NCI-H748 treated with DMSO at 0.1 percent for 48 hours (cell line): ENCODE measurements at places on chromosomes 1 and 21.

DNA sequence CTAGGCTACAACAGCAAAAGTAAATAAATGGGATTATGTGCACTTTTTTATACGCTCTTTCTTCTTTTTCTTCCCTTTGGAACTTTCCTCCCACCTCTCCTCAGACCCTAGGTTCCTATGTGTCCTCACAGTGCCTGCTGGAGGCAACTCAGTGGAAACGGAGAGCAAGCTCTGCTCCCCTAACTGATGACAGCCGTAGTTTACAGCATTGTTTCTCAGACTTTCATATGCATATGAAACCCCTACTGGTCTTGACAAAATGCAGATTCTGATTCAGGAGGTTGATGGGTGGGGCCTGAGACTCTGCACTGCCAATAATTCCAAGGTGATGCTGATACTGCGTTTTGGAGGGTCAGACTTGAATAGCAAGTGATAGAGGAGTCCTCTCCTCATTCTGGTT lies 34.3 kb upstream of the HMCN1 start:
- no peak for DNase-seq

- no peak for DNase-seq
Measured at GRCh38 chr1:81506699-81507098, 294.0 kb upstream of the ADGRL2 start.

DNA sequence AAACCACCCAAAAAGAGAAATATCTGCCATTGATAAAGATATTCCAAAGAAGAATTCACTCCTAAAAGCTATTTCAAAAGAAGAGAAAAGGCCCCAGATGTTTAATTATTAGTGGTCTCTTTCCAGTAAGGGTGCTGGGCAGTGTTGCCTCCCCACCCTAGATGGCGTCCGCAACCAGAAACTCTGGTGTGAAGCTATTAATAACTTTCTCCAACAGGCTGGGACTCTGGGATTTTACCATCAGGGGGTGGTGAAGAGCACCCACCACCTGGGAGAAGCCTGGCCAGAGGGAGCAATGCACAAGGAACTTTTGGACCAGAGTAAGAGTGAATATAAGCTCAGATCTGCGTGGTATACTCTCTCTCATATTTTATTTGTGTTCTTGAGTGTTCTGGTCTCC lies 115.4 kb upstream of the TIAM1 start:
- no peak for DNase-seq

DNA sequence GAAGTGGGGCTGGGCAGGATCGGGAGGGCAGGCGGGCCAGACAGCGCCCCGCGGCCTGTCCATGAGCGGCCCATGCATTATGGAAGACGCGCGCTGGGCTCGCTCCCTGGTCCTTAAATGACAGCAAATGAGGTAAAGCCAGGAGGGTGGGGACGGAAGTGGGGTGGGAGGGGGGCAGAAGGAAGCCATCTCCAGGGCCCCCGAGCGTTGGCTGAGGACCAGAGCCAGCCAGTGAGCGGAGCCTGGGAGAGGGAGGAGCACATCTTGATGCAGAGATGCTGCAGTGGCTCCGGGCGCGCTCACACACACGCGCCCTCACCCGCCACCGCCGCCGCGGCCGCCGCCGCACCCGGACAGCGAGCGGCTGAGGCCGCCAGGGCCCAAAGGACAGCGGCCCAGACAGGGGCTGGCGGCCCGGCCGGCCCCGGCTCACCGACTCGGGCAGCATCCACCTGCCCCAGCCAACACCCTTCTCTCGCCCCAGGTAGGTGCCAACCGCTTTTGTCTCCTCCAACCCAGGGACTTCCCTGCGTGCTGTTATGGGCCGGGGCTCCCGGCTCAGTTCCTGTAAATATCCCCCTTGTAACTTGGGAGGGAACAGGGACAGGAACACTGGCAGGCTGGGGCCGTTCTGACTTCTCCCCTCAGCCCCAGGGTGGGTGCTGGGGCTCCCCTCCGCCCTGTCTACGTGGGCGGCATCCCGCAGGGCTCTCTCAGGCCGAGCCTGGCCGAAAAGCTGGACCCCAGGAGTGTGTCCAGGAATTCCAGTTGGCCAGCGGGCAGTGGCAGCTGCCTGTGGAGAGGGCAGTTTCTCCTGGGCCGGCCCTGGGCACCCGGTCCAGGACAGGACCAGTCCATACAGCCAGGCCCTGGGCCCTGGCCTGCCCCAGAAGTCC lies at the start of gene CNTN2:
Gene CNTN2 (plus strand): TSS at position 302 of the 896 bp plus-strand sequence. CDS start 9,974 bp downstream, outside the sequence.
- peak; percentile 36 for DNase-seq

GRCh38 chr1:228218513-228219244 lies 10.8 kb downstream of the OBSCN start:
- DNase-seq = no peak

GRCh38 chr1:6889875-6890480 lies 104.7 kb downstream of the CAMTA1 start:
- DNase-seq = no peak

GRCh38 chr1:186904361-186904760 lies 75.6 kb downstream of the PLA2G4A start:
- DNase-seq = no peak

DNA sequence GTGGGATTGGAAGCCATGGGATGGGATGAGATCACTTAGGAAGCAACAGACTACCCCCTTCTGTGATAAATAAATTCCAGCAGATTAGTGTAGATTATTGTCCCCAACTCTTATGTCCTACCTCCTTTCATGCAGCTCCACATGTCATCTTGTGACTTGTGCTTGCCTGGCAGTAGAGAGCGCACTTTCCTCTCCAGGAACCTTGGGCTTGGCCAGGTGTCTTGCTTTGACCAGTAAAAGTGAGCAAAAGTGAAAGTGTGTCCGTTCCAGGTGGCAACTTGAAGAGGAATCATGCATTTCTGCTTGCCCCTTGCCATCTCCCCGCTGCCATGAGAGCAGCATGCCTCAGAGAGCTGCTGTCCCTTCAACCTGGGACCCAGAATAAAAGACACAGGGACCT lies 122.9 kb upstream of the ERG start:
- DNase-seq = no peak

- no peak for DNase-seq
Measured at GRCh38 chr1:85427331-85427730, 37.6 kb downstream of the DDAH1 start.

GRCh38 chr1:47727051-47727696 lies 270.0 kb downstream of the TRABD2B start:
- DNase-seq = no peak

DNA sequence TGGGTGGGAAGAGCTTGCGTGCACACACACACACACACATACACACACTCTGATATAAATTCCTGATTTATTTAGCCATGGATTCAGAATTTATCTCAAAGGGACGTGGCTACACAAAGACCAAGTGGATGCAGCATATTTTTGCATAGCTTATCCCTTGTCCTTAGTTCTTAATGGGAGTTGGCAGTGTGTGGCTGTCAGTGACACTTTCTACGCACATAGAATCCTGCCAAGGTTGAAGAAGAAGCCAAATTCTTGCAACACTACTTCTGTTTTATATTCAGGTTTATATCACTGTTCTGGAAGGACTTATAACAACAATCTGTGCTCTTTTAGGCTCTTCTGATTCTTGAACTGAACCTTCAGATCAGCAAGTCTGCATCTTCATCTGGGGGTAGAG lies 292.7 kb downstream of the CAMTA1 start:
- no peak for DNase-seq

- no peak for DNase-seq
Measured at GRCh38 chr1:24027838-24028468, 47.8 kb upstream of the SRSF10 start.

DNA sequence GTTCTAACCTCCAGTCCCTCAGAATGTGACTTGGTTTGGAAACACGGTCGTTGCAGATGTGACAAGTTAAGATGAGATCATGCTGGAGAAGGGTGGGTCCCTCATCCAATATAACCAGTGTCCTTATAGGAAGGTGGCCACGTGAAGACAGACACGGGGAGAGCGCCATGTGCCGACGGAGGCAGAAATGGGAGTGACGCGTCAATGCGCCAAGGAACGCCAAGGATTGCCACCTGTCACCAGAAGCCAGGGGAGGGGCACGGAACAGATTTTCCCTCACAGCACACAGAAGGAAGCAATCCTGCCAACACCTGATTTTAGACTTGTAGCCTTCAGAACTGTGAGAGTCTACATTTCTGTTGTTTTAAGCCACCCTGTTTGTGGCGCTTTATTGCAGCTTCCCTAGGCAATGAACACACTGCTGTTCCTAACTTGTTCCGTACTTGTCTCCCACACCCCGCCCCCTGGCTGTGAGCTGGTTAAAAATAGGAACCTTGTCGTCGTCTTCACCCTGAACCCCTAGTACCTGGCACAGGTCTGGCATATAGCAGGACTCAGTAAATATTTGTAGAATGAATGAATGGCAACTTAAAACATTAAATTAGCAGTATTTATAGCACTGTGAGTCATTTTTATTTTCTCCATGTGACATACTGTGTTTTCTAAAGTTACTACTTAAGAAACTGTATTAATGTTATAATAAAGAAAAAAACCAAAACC lies 14.2 kb downstream of the RIMS3 start:
- DNase-seq = no peak

- DNase-seq = no peak
Measured at GRCh38 chr1:226948051-226948450, 8.0 kb downstream of the COQ8A start.

DNA sequence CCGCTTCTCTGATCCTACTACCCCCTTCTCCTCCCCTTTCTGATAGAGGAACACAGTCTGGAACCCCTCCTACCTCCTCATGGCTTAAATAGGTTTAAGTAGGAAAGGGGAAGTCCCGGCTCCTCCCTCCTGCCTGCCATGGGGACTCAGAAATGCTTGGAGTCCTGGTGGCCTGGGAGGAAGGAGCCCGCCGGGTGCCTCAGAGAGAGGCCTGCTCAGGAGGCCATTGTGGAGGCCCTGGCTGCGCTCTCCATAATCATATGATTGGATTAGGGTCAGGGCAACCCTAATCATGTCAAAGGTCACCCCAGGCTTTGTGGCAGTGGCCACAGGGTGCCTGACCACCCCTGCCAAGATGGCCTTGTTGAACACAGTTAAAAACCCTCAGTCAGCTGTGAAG lies 29.0 kb downstream of the WNT3A start:
- DNase-seq = no peak

- no peak for DNase-seq
Measured at GRCh38 chr1:110585481-110585880, 20.7 kb downstream of the KCNA2 start.

- no peak for DNase-seq
Measured at GRCh38 chr1:85611856-85612255, 31.3 kb downstream of the CCN1 start.

- peak; percentile 24 for DNase-seq
Measured at GRCh38 chr21:42763581-42764442, 110.4 kb downstream of the PDE9A start.

DNA sequence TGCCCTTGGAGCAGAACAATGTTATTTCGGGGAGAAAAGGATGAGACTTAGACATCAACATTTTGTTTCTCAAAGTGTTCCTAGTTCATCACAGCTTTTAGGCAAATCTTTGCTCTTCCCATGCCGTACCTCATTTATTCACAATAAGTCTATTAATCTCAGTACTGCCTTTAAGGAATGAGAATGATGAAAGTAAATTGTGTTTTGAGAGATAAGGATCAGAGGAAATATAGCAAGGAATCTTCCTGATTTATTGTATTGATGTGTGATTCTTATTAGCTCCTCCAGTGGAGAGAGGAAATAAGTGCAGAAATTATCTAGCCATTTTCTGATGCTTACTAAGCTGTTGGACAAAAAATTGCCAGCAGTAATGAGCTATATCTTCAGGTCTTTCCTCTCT lies 2.0 kb downstream of the POLR3C start:
- no peak for DNase-seq

DNA sequence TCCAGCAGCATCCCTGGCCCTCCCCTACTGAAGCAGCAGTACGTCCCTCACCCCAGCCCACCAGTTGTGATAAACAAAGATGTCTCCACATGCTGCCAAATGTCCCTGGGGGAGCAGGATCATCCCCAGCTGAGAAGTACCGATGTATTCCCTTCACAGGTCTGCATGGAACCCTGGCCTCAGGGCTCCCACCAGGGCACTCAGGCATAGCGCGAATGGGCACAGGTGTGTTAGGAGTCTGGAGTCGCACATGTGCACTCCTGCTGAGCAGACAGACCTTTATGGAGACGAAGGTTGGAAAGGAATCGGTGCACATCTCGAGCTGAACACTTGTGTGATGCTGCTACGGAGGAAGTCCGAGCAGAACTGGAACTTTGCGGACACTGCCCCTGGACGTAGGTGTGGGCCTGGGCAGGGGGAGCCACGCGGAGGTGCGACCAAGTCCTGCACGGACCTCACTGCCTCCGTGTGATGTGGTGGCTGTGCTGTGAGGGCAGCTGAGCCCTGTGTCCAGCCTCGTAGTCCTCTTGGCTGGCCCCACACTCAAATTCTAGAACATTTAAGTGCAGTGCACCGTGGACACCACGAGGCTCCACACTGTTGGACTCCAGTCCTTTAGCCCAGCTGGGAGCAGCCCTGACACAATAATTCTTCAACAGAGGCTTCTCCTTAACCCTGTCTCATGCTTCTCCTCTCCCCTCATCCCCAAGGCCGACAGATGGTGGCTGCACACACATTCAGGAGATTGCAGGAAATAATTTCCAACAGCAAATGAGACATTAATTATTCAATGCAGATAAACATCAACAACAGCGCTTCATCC lies 43.4 kb downstream of the RSPH1 start:
- no peak for DNase-seq

- no peak for DNase-seq
Measured at GRCh38 chr21:35578831-35579471, 481.4 kb downstream of the SETD4 start.

DNA sequence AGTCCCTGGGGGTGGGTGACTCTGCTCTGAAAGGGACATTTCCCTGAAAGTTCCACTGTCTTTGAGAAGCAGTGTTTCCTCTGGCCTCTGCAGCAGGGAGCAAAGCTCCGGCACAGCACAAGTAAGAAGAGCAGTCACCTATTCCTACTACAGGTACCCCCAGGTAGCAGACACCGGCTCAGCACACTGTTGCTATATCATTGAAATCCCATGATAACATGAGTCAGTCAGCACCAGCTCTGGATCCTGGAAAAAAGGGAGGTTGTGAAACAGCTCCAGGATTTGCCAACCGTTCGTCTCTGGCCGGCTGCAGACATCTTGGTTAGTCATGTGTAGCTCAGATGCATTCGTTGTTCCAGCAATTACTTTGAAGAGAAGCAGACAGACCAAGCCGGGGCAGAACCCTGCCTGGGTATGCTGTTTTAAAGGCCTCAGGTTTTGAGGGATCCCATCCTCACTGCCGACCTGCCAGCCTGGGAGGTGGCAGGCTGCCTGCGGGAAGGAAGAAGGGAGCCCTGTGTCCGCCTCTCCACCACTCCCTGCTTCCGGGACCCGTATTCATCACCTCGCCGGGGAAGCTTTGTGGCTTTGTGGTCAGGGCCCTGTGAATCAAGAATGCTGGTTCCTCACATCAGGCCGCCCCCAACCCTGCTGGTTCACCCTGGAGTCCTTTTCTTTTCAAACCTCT lies 139.2 kb downstream of the CLIC6 start:
- no peak for DNase-seq

- no peak for DNase-seq
Measured at GRCh38 chr1:213166852-213167251, 115.8 kb downstream of the RPS6KC1 start.

DNA sequence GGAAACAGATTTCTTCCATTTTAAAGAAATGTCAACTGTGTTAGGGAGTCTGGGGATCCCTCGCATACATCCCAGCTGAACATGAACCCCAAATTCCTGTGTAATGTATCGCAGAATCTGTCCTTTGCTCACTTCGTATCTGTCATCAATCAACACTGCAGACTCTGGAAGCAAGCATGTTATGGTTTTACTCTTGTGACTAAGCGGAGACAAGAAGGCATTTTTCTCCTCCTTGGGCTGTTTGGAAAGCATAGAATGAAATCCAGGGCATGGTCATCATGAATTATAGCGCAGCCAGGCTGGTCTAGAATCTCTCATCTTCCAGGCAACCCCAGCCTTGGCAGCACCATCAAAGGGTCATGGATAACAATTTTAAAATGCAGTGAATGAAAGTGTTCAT lies 290.2 kb downstream of the KIF26B start:
- no peak for DNase-seq

- DNase-seq = no peak
Measured at GRCh38 chr1:176522310-176522845, 59.4 kb downstream of the PAPPA2 start.
